ENCODE measurements at places on chromosomes 16 and 17. TPM values are rescaled to one million over a fixed set of nuclear protein-coding genes. Genes with fewer than 3 reads are reported as not detected.

The NOD2 gene
- 1.7 TPM for polyA plus RNA-seq

DNA sequence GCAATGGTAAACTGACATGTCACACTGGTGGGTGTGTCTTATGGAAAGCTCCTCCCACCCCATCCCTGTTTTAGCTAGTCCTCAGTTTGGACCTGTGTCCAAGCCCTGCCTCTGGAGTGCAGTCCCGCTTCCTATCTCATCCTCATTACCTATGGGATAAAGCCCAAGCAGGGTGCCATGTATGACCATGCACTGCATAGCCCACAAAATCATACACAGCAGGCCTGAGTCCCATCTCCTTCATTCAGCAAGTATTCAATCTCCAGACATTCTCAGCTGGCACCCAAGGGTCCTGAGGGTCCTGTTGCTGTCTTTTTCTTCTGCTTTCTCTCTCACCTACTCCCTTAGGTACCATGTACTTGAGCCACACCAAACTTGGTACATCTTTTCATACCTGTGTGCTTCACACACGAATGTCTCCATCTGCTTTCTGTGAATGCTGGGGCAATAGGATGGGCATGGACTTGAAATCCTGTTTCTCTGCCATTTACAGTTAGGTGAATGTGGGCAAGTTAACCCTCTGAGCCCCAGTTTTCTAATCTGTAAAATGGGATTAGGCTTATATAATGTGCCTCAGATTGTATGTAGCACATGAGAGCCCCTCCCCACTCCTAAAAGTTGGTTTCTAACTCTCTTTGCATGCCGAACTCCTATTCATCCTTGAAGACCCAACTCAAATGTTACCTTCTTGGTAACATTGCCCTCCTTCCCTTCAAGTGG lies 28.5 kb downstream of the TNS4 start:
- DNase-seq: no peak

GRCh38 chr17:7238420-7239090 lies 702 bp downstream of the PHF23 start:
- DNase-seq: no peak

DNA sequence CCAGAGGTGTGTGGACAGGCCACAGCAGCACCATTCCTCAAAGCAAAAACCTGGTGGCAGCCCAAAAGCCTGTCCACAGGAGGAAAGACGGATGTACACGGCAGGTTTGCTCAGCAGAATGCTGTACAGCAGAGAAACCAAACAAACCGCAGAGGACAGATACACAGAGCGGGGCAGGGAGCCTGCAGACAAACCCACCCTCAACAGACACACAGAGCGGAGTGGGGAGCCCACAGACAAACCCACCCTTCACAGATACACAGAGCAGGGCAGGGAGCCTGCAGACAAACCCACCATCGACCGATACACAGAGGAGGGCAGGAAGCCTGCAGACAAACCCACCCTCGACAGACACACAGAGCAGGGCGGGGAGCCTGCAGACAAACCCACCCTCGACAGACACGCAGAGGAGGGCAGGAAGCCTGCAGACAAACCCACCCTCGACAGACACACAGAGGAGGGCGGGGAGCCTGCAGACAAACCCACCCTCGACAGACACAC lies 53.0 kb upstream of the METRNL start:
- no peak for DNase-seq

DNA sequence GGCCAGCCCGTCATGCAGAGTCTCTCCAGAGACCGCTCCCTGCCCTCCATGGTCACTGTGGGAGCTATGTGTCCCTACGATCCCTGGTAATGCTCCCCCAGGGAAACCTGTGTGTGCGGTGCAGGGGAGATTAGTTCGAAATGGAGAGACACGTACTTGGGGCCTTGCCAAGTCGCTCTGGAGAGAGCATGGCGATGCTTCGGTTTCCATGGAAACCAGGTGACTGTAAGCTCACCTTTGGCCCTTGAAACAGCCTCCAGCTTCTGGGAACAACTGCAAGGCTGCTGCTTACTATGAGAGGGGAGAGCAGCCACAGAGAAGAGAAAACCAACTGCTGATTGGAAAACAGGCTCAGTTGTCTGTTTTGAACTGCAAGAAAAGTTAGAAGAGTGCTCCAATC lies 879.7 kb upstream of the EEF2KMT start:
- DNase-seq: no peak

DNA sequence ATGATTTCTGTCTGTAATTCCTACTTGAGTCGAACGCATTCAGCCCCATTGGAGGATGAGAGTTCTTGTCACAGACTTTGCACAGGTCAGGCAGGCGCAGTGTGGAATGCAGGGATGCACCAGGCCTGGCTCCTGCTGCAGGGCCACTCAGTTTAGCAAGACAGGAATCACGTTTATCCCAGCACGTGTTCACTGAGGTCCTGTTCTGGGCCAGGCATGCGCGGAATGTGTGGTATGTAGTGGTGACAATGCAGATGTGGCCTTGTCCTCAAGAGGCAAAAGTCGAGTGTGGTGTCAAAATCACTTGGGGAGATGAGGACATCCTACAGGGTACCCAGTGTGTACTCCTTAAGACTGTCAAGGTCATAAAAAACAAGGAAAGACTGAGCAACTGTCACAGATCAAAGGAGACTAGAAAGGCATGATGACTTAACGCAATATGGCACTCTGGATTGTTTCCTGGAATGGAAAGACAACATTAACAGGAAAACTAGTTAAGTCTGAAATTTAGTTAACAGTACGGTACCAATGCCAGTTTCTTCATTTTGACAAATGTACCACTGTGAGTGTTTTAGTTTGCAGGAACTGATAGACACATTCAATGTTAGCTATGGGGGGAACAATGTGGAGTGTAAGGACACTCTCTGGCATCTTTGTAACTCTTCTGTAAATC lies 121.5 kb upstream of the ADAMTS18 start:
- DNase-seq: no peak

DNA sequence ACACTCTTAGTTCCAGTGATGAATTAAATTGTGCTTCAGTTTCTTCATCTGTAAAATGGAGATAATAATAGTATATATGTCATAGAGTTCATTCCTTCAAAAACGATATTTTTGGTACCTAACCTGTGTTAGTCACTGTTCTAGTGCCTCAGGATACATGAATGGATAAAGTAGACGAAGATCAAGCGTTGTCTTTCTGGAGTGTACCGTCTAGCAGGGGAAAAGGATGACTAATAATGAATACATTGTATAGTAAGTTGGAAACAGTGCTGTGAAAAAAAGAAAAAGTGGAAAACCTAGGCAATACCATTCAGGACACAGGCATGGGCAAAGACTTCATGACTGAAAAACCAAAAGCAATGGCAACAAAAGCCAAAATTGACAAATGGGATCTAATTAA lies 8.6 kb downstream of the KRT10 start:
- no peak for DNase-seq

GRCh38 chr17:20127360-20128035 lies 118.3 kb downstream of the SPECC1 start:
- no peak for DNase-seq

DNA sequence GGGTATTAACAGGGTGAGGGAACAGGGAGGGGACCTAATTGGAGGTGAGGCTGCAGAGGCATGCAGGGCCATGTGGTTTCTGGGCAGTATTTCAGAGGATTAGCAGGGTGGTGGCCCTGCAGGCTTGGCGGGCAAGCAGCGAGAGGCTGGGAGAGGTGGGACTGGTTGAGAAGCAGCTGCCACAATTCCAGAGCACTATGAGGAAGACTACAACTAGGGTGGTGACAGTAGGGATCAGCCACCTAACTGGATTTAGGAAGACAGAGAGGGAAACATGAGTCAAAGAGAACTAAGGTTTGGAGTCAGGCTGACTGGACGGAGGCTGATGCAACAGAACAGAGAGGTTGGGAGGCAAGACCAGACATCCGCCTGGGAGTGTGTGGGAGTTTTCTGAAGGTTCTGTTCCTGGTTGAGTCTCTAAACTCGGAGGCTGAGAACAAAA lies 12.3 kb downstream of the ALOXE3 start:
- DNase-seq: no peak

GRCh38 chr16:48498769-48499631 lies 111.0 kb downstream of the N4BP1 start:
- DNase-seq: no peak

- DNase-seq: peak; percentile 70
Observed at GRCh38 chr16:85220125-85220839, 108.0 kb upstream of the CIBAR2 start.

The NPIPB8 gene
- 13.5 TPM for polyA plus RNA-seq

- DNase-seq: no peak
Observed at GRCh38 chr17:32625971-32626370, 139.2 kb downstream of the CDK5R1 start.

GRCh38 chr16:380762-381011 lies 1.1 kb downstream of the PGAP6 start:
- no peak for DNase-seq

The DDX52 gene
- polyA plus RNA-seq: 14.0 TPM

The PERCC1 gene
- polyA plus RNA-seq: not detected

The SULT1A4 gene
- 19.4 TPM for polyA plus RNA-seq

GRCh38 chr16:14041164-14041563 lies 30.0 kb upstream of the MRTFB start:
- no peak for DNase-seq

- DNase-seq: no peak
Observed at GRCh38 chr16:425740-426114, 278 bp downstream of the RAB11FIP3 start.

The DPEP2 gene
- polyA plus RNA-seq: 5.9 TPM

The IGSF6 gene
- 1.4 TPM for polyA plus RNA-seq

- DNase-seq: no peak
Observed at GRCh38 chr16:57123216-57123973, 31.0 kb downstream of the CPNE2 start.

The HS3ST3A1 gene
- 3.9 TPM for polyA plus RNA-seq

The NTN1 gene
- 4.8 TPM for polyA plus RNA-seq

DNA sequence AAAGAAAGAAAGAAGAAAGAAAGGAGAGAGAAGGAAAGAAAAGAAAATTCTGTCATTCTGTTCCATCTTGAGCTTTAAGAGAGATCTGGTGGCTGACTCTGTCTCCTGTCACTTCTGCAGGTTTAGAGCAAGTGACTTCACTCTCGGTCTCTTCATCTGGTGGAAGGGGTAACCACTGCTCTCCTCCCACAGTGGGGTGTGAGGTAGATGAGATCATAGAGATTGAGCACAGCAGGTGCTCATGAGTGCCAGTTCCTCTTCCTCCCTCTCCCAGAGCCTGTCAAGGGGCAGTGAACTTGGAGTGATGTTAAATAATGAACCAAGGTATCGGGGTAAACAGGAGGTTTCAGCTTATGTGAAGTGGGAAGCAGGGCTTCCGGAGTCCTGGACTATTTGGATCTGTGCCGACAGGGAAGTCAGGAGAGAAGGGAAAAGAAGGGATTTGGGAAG lies 47.7 kb downstream of the BEAN1 start:
- DNase-seq: no peak

The CSF3 gene
- 0.80 TPM for polyA plus RNA-seq

GRCh38 chr16:457732-458400 lies 32.4 kb downstream of the RAB11FIP3 start:
- DNase-seq: peak; percentile 57

DNA sequence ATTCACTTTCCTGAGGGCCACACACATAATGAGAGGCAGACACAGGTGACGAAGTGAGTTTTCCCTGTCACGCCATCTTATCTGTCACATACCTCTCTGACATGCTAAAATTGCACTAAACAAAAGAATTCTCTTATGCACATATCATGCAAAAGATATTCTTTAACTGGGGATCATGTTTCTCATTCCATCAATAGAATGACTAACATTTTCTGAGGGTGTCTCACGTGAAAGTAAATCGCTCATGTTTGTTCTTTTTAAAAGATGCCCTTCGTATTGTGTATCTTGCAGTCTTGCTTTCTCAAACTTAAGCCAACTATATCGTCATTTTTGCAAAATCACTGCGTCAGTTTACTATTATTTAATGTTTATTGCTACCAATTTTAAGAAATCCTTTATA lies 306.4 kb downstream of the WWOX start:
- DNase-seq: no peak

GRCh38 chr16:9437115-9437514 lies 345.7 kb downstream of the HAPSTR1 start:
- peak; percentile 31 for DNase-seq

DNA sequence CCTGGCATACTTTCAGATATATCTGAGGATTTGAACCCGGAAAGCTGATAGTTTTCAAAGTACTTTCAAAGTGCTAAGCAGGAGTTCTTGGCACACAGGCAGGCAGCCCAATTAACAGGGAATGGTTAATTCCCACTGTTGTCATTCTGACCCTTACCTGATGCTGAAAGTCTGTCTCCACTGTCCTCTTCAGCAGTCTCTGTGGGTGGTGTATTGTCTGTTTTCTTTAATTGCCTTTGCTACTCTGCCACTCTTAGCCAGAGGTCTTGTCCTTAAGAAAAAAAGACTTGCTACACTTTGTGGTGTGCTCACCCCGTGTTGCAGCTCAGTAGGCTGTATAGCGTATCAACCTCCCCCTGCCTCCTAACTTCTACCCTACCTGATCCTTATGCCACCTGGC lies 63.2 kb upstream of the SLC12A3 start:
- DNase-seq: no peak

DNA sequence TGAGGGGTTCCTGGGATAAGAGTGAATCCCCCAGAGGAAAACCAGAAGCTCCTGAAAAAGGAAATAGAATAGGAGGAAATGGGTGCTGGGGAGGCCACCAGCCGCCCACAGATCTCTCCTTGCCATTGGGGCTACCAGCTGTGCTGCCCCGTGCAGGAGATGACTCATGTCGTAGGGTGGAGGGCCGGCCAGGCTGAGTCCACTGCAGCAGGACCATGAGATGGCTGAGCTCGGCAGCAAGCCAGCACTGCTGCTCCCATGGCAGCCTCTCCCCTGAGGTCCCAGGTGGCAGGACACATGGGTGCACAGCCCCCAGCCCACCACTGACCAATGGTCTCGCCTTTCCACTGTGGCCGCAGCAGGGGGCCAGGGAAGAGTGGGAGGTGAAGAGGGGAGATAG lies 95.5 kb downstream of the GNAO1 start:
- no peak for DNase-seq

DNA sequence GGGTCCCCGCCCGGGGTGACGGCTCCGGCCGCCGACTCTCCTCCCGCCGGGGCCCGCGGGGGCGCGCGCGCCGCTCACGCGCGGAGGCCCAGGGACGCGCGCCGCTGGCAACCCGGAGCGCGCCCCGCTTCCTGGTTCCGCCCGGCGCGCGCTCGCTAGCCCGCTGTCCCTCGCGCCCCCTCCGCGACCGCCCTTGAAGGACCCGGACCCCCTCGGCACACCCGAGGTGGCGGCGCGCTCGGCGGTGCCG lies at the start of gene STAT5B:
STAT5B (minus strand) TSS at position 33 of the 250 bp plus-strand sequence. CDS start 44,264 bp downstream, outside the sequence.
- peak; percentile 75 for DNase-seq

GRCh38 chr16:56320811-56321558 lies 104.4 kb downstream of the AMFR start:
- DNase-seq: no peak

Measured in testis (tissue), 5 donors.